GOT3 (cell line): ENCODE measurements at places on chromosomes 7 and 10.

- DNase-seq, result no peak
Measured at GRCh38 chr7:50266635-50267386, 37.7 kb upstream of the IKZF1 start.

GRCh38 chr7:103735377-103735776 lies 254.1 kb downstream of the RELN start:
- DNase-seq, result no peak

- DNase-seq, result no peak
Measured at GRCh38 chr7:30027065-30027456, 559 bp upstream of the FKBP14 start.

DNA sequence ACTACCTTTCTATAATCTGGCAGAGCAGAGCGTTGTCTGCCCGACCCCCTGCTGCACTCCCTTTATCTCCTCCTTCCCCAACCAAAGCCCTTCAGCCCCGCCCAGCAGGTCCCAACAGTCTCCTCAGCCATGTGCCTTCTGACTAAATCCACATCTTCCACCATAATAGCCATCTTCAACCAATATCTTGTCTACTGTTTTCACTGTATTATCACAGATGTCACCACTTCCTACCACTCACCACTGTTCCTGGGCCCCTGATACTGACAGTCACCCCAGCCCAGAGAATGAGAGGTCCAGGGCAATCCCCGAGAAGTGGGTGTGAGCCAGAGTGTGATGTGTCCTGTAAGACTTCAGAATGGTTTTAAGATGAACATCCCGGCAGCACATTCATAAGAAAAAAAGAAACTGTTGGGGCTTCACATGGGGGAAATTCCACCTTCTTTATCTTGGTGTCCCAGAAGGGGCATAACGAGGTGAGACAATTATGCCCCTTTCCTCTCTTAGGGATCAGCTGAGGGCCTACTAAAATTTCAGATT lies 25.3 kb downstream of the CCDC6 start:
- no peak for DNase-seq

GRCh38 chr10:30433306-30433729 lies 666 bp upstream of the MAP3K8 start:
- DNase-seq, result no peak

GRCh38 chr7:33039257-33039902 lies 23.2 kb downstream of the NT5C3A start:
- DNase-seq, result no peak
